ENCODE measurements at places on chromosomes 12 and 14. TPM values are rescaled to one million over a fixed set of nuclear protein-coding genes. Genes with fewer than 3 reads are reported as not detected.

The GRIP1 gene
- polyA plus RNA-seq, result 0.67 TPM

The HHIPL1 gene
- not detected for polyA plus RNA-seq

The ARMH4 gene
- polyA plus RNA-seq, result 1.9 TPM

The EMP1 gene
- polyA plus RNA-seq, result 65.9 TPM

DNA sequence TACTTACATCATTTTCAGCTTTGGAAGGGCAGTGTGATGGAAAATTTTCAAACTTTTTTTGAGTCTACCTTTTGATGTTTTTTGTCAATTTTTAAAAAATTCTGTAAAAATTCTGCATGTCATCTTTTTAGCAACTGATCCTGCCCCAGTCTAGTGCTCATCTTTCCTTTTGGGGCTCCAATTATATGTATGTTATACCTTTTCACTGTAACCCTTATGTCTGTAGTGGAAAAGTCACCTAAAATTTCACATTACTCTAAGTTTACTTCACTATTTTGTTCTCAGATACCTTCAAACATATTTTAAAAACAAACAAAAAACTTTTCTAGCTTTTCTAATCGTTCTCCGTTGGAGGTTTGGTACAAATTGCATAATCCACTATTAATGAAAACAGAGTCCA is 32.5 kb upstream of the MYRFL start:
- DNase-seq, result no peak

DNA sequence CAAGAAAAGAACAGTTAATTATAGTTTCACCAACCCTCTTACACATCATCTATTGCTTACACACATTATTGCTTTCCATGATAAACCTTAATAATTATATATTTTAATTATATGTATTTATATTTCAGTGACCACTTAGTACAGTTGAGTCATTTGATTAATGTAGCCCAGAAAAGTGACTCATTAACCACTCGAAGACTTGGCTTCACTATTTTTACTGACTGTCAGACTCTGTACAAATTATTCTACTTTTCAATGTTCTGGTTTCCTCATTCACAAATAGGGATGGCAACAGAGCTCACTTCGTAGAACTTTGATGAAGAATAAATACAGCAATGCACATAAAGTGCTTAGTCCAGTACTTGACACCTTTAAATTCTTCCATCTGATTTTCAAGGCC is 98.3 kb downstream of the CFAP54 start:
- DNase-seq, result no peak

DNA sequence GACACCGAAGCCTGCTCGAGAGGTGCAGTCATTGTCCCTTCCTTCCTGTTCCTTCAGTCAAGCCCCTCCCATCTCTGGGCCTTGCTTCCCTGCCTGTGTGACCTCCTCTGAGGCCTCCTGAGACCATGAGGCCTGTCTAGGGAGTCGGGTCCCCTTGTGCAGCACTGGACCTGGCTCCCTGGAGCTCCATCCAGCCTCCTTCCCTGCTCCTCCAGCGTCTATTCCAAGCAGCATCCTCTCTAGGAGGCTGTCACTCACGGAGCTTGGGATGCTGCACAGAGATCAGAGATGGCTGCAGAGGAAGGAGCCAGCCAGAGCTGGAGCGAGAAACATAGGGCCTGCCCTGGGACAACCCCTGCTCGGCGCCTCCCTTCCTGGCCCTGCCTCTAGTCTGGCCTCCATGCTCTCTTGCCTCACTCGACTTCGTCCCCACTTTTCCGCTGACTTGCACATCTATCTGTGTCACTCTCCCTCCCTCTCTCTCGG is 142.7 kb downstream of the BCL11B start:
- DNase-seq, result no peak

GRCh38 chr14:99981806-99982205 is 83.4 kb upstream of the EVL start:
- DNase-seq, result no peak

All from small intestine (tissue), 16 donors.